Suprapubic skin (tissue), 4 donors: ENCODE measurements at places on chromosomes 5 and 9. TPM values are rescaled to one million over a fixed set of nuclear protein-coding genes. Genes with fewer than 3 reads are reported as not detected.

Gene OTULINL
- 3.3 TPM for total RNA-seq

- DNase-seq: no peak
Measured at GRCh38 chr9:110123341-110124095, 84.4 kb downstream of the C9orf152 start.

DNA sequence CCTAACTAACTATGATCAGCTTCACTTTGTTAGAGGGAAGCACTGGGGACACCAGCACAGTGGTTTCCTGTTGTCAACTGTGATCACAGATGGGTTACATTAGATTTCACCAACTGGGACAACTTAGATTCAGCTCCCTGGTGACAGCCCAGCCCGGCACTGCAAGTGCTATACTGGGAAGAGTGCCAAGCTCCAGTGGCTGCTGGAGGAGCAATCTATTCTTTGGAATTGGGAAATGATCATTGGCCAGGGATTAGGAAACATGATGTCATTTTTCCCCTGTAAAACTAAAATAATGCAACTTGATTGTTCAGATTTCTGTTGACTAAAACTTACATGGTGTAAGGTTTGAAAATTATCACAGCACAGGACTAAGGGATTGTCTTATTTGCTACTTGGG lies 33.2 kb downstream of the PTGR1 start:
- DNase-seq: no peak

DNA sequence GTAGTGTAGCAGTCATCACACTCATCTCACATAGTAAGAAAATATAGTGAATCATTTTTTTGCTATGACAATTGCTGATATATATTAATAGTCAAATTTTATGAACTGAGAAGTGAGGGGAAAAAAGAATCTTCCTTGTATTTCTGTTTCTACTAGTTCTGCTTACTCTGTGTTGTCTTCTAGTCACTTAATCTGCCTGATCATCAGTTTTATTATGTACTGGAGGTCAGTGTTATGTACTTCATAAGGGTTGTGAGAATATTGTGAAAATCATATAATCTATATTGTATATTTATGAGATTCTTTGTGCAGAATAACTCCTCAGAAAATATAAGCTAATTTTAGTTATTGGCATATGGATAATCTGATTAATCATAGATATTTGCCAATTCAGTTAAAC lies 546.9 kb upstream of the RIOK2 start:
- no peak for DNase-seq

GRCh38 chr9:70061776-70062175 lies 18.1 kb downstream of the MAMDC2 start:
- DNase-seq: no peak

DNA sequence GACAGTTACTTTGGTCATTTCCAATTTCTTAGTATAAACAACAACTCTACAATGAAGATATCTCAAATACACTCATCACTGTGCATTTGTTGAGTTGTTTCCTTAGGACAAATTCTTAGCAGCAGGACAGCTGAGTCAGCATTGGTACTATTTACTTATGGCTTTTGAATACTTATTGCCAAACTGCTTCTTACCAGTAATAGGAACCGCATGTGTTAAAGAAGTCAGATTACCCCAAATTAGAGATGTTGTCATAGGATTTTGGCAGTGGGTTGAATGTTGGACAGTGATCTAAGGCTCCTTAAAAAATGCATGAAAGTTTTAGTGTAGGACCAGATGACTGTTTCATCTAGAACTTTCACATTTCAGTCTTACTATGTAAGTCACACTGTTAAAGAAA lies 280.1 kb upstream of the DMRT1 start:
- DNase-seq: no peak

- DNase-seq: no peak
Measured at GRCh38 chr5:97141539-97141938, 872 bp downstream of the LIX1 start.

DNA sequence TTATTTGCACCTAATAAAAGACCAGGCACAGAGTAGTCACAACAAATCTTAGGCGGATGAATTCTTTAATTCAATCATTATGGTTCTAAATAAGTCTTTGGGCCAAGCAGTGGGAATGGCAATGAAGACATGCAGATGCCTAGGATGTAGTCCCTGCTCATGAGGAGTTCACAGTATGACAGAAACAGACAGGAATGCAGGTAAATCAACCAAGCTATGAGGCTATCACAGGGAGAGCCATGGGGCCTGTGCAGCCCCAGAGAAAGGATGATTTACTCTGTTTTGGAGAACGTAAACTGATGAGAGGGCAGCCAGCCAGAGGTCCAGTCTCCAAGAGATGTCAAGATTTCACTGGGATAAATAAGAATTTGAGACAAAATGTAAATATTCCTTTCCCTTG lies 129.4 kb downstream of the TRIM32 start:
- DNase-seq: no peak

DNA sequence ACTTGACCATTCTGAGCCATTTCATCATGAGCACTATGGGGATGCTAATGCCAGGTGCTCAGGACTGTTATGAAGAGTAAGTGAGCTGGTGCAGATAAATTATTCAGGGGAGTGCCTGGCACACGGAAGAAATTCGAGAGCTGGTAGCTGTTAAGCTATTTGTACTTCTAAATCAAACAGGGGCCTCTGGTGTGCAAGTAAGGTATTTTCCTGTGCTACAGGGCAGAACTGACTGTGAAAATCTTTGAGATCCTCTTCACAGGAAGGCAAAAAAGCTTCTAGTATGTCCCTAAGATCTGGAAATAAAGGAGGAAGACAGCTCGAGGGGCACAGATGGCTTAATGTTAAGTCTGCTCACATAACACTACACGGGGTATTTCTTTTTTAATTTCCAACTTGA lies 106.3 kb upstream of the SPOCK1 start:
- DNase-seq: no peak

GRCh38 chr9:86997156-86997555 lies 49.9 kb upstream of the GAS1 start:
- no peak for DNase-seq

- DNase-seq: no peak
Measured at GRCh38 chr9:132459661-132460060, 49.6 kb downstream of the CFAP77 start.

GRCh38 chr9:97773723-97774122 lies 76.6 kb upstream of the XPA start:
- DNase-seq: no peak

DNA sequence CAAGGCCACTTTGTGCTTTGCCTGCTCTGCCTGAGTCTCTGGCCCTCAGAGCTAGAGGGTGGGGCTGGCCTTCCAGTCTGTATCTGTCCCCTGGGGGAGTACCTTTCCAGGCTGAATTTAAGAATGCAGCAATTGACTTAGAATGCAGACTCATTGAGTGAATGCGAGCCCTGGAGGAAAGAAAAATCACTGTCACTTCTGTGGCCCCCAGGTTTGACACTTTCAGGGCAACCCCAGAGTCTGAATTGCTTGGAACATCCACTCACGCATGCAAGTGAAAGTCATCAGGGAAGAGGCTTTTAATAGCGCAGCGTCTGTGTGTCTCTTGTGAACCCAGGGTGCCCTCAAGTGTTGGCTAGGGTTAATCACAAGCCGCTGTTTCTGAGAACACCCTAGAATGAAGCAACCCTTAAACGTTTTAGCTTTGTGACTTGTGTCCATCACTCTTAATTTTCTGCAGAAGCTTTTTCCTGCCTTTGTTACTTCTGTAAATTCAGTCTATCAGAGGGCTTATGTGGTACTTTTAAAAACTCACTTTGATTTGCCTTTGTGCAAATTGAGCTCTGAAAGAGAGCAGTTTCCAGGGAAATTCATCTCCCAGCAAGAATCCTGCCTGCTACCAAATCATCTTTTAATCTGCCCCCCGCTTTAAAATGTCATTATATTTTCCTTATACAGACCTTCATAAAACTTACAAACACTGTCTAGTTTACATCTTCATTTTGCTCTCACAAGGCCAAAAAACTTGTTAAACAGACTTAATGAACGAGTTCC lies 146.8 kb upstream of the IQGAP2 start:
- no peak for DNase-seq
